CD4-positive, alpha-beta T cell treated with Interleukin-6 for 4 hours (primary cell): ENCODE measurements at places on chromosomes 1 and 21.

GRCh38 chr1:24390924-24391782, 22.4 kb downstream of the STPG1 start:
- DNase-seq: peak; percentile 77

- no peak for DNase-seq
Measured at GRCh38 chr1:240329443-240329842, 237.8 kb downstream of the FMN2 start.

- DNase-seq: no peak
Measured at GRCh38 chr1:165114889-165115285, 241.6 kb downstream of the LMX1A start.

DNA sequence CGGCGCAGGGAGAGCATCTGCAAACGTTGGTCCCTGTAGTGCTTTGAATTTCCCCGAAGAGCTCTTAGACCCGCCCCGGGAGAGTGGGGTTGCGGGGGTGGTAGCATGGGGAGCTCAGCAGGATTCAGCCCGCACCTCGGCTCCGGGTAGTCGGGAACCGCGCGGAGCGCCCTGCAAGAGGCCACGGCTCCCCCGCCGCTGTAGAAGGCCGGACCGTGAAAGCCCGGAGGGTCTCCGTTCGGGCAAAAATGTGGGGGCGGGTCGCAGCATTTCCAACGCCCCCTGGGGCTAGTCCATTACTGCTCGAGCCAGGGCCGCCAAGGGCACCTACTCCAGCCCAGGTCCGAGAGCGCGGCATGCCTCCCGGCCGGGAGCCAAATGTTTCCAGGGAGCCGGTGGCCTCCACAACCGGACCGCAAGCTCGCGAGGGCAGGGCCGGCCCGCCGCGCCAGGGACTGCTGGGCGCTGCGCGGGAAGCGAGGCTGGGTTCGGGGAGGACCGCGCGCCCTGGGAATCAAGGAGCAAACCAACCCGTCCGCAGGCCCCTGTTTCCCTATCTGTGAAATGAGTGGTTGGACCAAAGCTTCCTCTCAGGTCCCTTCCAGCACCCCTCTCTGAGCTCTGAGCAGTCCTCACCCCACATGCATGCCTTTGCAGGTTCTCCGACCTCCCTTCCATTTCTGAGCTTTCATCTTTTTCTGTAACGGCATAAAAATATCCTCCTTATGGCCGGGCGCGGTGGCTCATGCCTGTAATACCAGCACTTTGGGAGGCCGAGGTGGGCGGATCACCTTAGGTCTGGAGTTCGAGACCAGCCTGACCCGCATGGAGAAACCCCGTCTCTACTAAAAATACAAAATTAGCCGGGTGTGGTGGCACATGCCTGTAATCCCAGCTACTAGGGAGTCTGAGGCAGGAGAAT, 775 bp upstream of the TMEM63A start:
- peak; percentile 57 for DNase-seq

DNA sequence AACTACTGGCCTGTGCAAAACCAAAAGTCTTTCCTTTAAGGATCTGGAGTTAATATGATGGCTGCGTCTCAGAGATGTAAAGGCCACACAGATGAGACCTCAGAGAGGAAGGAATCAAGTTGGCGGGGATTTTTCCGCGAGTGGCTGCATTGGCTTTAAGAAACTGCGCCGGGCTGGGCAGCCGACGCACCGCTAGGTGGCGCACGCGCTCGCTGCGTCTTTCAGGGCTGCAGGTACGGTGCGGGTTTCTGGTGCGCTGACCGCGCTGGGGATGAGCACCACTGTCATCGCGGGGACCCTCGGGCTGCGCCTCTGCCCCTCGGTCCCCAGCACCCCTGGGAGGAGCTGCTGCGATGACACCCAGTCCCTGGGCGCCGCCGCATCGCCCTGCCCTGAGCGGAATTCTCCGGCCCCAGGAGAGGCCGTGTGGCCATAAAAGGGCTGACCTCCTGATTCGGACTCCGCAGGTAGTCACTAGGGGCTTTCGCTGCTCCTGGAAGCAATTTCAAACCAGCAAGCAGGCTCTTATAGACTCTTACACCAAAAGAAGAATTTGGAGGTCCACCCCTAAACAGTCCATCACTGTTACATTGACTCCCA, 241.0 kb downstream of the KCNJ6 start:
- peak; percentile 61 for DNase-seq

DNA sequence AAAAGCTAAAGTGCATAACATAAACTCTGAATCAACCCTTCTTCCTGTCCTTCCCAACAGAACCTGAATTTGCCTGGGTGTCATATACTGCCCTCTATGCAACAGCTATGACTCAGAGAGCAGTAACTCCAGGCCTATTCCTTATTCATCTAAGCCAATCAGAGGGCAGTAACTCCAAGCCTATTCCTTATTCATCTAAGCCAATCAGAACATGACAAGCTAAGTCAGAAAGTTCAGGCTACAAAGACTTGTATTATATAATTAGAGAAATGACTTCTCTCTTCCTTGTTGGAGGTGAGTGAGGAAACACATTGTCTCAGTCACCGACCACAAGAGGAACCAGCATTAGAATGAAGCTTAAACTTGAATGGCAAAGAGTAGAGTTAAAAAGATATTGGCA, 26.2 kb upstream of the TADA1 start:
- DNase-seq: no peak

GRCh38 chr1:211731456-211732292, 56.3 kb upstream of the NEK2 start:
- no peak for DNase-seq

DNA sequence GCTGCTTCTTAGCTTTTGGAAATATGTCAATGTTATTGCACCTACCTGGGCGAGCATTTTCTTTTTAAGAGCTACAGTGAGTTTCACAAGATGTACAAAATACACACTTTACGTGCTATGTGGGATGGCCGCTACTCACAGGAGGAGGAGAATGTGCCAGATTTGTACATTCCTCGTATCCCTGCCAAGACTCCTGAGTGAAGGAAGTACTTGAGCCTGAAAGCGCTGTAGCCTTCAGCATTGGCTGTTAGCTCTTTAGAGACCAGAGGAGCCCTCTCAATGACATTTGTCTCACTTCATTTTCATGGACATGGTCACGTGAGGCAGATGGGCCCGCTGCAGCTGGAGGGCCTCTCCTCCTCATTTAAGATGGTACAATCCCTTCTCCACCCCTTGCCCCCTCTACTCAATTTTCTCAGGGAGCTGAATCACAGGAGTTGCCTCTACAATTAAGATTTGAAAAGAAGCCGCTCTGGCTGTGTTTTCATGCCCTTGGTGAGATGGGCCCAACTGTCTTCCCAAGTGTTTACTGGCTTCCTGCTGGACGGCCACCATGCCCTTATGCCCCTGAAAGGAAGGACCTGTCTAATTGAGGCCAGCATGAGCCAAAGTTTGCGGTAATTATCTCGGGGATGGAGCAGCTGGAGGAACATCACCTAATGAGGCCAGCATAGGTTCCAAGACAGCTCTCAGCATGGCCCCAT, 442.6 kb downstream of the PRDM2 start:
- no peak for DNase-seq

DNA sequence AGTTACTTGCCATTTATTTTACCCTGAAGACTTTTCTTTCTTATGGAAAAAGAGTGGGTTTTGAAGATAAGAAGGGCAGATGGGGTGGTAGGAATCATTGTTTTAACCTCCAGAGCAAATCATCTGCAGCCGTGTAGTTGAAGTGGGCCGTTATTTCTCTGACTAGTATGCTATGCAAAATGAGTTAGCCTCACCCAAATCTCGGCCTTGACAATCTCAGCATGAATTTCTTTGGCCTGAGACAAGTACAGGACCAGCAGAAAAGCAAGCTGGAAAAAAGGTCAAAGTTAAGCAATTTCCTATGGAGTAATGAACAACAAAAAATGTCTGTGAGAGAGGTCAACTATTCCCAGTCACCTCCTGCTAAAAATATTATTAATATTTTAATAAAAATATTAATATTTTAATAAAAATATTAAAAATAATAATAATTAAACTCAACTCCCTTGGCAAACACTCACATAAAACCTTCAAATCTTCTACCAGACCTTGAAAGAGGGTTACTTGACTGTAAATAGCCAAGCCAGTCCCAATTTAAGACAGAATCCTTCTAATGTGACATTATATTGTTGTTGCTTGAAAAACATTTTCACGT, 6.8 kb upstream of the TEKT2 start:
- DNase-seq: no peak

- no peak for DNase-seq
Measured at GRCh38 chr21:37208056-37208721, 58.9 kb downstream of the VPS26C start.

- no peak for DNase-seq
Measured at GRCh38 chr1:227459326-227459841, 104.0 kb upstream of the ZNF678 start.

GRCh38 chr1:3151456-3151855, 82.5 kb downstream of the PRDM16 start:
- no peak for DNase-seq

- DNase-seq: no peak
Measured at GRCh38 chr1:18783705-18784481, 75.6 kb downstream of the TAS1R2 start.

GRCh38 chr1:1182491-1183220, 9.0 kb downstream of the TTLL10 start:
- no peak for DNase-seq

DNA sequence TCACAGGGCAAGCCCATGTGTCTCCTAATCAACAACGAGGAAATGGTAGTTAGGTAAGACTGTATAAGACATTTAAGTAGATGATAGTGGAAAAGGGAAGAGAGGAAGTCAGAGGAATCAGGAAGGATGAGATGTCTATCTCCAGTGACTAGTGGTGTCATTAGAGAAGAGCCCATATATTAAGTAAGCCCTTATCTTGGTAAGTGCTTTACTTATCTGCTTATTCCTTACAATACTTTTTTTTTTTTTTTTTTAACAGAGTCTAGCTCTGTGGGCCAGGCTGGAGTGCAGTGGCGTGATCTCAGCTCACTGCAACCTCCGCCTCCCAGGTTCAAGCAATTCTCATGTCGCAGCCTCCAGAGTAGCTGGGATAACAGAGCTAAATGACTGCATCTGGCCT, 29.5 kb downstream of the RNF11 start:
- no peak for DNase-seq

DNA sequence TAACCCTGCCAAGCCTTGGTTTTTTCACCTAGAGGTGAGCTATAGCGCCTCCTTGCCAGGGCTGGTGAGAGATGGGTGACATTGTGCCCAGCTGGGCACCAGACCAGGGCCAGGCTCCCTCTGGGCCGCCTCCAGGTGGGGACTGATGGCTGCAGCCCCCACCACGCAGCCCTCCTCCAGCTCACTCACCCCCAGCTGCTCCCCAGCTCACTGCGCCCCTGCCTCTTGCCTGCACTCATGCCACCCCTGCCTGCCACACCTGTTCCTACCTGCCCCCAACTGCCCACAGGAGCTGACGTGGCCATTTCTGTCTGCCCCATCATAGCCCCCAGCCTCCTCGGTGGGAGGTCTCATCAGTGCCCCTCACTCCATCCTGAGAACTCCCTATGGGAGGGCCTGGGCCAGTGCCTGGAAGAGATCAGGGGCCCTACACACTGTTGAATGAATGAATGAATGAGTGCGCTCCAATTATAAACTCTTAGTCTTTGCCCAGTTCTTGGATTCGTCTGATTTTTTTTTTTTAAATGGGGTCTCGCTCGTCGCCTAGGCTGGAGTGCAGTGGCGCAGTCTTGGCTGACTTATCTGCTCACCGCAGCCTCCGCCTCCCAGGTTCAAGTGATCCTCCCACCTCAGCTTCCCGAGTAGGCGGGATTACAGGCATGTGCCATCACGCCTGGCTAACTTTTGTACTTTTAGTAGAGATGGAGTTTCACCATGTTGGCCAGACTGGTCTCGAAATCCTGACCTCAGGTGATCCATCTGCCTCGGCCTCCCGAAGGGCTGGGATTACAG, 26.4 kb upstream of the VPS13D start:
- DNase-seq: no peak

GRCh38 chr1:37865348-37866120, 6.1 kb upstream of the MTF1 start:
- no peak for DNase-seq
